ENCODE measurements at places on chromosomes 6 and 20.

DNA sequence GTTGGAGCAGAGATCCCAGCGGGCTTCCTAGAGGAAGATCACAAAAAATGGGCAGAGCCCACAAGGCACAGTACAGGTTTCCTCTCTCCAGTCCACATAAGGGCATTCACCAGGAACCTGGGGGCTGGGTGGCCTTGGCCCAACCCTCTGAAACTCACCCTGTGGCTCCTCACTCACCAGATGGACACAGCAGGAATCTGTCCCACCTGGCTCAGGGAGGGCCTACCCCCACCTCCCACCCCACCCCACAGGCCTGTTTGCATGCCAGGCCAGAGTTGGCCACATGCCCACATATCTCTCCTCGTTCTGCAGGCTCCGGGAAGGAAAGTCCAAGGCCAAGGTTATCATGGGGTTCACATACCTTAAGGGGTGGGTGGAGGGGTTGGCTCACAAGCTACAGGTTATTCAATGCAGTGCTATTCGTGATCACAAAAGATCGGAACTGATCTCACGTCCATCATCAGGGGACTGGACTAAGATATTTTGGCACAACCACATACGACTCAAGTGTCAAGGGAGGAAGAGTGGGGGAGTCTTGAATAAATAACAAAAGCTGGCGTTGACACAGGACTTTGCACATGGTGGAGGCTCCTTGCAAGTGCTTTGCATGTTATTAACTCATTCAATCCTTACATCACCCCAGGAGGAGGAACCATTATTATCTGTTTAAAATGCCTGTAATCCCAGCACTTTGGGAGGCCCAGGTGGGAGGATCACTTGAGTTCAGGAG, 13.0 kb downstream of the RIPOR3 start:
- H3K4me1 ChIP-seq, result no peaks in the 10 kb centered on the region
- H3K27me3 ChIP-seq, result no peaks in the 10 kb centered on the region
- H3K36me3 ChIP-seq, result no peaks in the 10 kb centered on the region
- no peak overlapping the region for H3K27ac ChIP-seq
- H3K4me3 ChIP-seq, result no peak overlapping the region

DNA sequence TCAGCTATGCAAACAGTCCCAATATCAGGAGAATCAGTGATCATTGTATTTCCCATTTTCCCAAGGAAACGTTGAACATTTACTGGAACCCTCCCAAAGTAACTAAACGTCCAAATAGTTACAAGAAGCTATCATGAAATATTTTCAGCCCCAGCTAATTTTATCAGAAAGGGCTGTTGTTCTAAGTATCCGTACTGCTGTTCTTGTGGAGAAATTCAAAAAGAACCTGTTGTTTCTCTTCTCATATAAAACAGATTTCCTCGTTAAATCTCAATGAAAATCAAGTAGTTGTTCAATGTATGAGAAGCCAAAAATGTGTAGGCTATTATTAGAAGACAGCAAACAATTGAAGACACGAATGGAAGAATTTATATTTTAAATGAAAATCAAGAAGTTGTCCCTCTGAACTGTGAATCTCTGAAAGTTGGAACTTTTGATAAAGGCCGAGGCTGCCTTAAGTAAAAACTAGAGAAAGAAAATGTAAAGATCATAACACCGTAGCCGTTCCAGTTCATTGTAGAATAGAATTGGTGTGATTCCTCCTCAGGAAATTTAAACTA, 107.7 kb downstream of the HFE start:
- peak overlapping the region; percentile 75 for H3K4me3 ChIP-seq
- DNase-seq, result peak; percentile 20
- H3K36me3 ChIP-seq, result no peaks in the 10 kb centered on the region
- H3K27me3 ChIP-seq, result no peaks in the 10 kb centered on the region
- H3K4me1 ChIP-seq, result peaks cover 7% of the 10 kb centered on the region

- DNase-seq, result no peak
- no peak overlapping the region for H3K27ac ChIP-seq
- H3K36me3 ChIP-seq, result no peaks in the 10 kb centered on the region
- no peaks in the 10 kb centered on the region for H3K27me3 ChIP-seq
Measured at GRCh38 chr6:157859775-157860504, 36.9 kb downstream of the SNX9 start.

GRCh38 chr6:118709859-118710350, 58.5 kb upstream of the CEP85L start:
- peak overlapping the region; percentile 67 for H3K4me3 ChIP-seq
- no peaks in the 10 kb centered on the region for H3K36me3 ChIP-seq
- peaks cover 63% of the 10 kb centered on the region for H3K4me1 ChIP-seq
- no peaks in the 10 kb centered on the region for H3K27me3 ChIP-seq
- H3K27ac ChIP-seq, result peak overlapping the region; percentile 96

- no peak overlapping the region for H3K4me3 ChIP-seq
- no peaks in the 10 kb centered on the region for H3K4me1 ChIP-seq
- no peak for DNase-seq
- H3K36me3 ChIP-seq, result no peaks in the 10 kb centered on the region
- H3K27me3 ChIP-seq, result no peaks in the 10 kb centered on the region
Measured at GRCh38 chr20:36070451-36070850, 84.1 kb upstream of the EPB41L1 start.

GRCh38 chr6:26270903-26271667, 93.9 kb upstream of the BTN3A2 start:
- H3K4me3 ChIP-seq, result peak overlapping the region; percentile 87
- no peaks in the 10 kb centered on the region for H3K36me3 ChIP-seq
- no peaks in the 10 kb centered on the region for H3K27me3 ChIP-seq
- H3K4me1 ChIP-seq, result 0 out of 2 replicates have a peak, but pooled peaks cover 4% of the 10 kb centered on the region
- peak overlapping the region; percentile 95 for H3K27ac ChIP-seq

DNA sequence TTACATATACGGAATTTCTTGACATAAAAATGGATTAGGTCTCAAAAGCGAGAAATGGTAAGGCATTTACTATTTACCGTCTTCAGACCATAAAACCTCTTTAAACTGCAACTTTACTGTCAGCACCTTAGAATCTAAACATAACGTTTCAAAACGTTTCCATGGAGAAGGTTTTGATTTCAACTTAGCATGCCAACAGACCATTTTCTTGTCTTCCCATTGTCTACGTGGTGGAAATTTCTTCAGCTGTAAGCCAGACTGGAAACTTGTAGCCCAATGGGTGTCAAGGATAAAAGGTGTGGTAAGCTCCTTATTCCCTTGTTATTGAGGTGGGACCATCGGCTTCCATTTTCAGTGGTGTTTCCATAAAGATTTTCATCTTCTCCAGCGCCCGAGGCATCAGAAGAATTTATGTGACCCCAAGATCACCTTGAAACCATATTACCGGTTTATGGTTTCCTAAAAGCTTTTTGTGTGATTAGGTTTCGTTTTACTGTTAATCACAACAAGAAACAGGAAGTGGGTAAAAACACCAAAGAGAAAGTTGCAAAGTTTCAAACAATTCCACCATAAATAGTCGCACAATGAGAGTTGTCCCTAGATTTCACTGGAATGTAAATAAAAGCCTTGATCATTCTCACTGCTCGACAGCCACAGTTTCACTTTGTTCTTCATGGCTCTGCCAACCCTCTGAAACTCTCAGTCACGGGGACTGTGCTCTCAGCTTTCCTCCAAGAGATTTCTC, 63.0 kb upstream of the CD2AP start:
- 0 out of 2 replicates have a peak, but pooled peaks cover 2% of the 10 kb centered on the region for H3K4me1 ChIP-seq
- H3K36me3 ChIP-seq, result no peaks in the 10 kb centered on the region
- H3K27me3 ChIP-seq, result no peaks in the 10 kb centered on the region
- peak overlapping the region; percentile 79 for H3K4me3 ChIP-seq
- DNase-seq, result peak; percentile 72

GRCh38 chr6:15073883-15074465, 171.9 kb upstream of the JARID2 start:
- no peaks in the 10 kb centered on the region for H3K36me3 ChIP-seq
- H3K4me1 ChIP-seq, result no peaks in the 10 kb centered on the region
- no peak overlapping the region for H3K4me3 ChIP-seq
- no peak for DNase-seq
- H3K27me3 ChIP-seq, result no peaks in the 10 kb centered on the region

- H3K36me3 ChIP-seq, result no peaks in the 10 kb centered on the region
- peak; percentile 67 for DNase-seq
- peaks cover 7% of the 10 kb centered on the region for H3K27me3 ChIP-seq
- no peaks in the 10 kb centered on the region for H3K4me1 ChIP-seq
Measured at GRCh38 chr6:53410508-53411258, 61.9 kb upstream of the ELOVL5 start.

GRCh38 chr6:5030596-5031136, 26.8 kb upstream of the RPP40 start:
- no peak overlapping the region for H3K4me3 ChIP-seq
- peaks cover 4% of the 10 kb centered on the region for H3K4me1 ChIP-seq
- DNase-seq, result peak; percentile 92
- H3K36me3 ChIP-seq, result no peaks in the 10 kb centered on the region
- H3K27ac ChIP-seq, result no peak overlapping the region

GRCh38 chr20:52234302-52235045, 42.9 kb upstream of the ZFP64 start:
- DNase-seq, result no peak
- no peak overlapping the region for H3K27ac ChIP-seq
- no peak overlapping the region for H3K4me3 ChIP-seq
- H3K4me1 ChIP-seq, result 0 out of 2 replicates have a peak, but pooled peaks cover 7% of the 10 kb centered on the region

GRCh38 chr6:14200047-14200446, 82.5 kb downstream of the CD83 start:
- H3K27me3 ChIP-seq, result no peaks in the 10 kb centered on the region
- H3K4me1 ChIP-seq, result no peaks in the 10 kb centered on the region
- H3K36me3 ChIP-seq, result no peaks in the 10 kb centered on the region

GRCh38 chr6:11497107-11497506, 40.4 kb upstream of the TMEM170B start:
- H3K27ac ChIP-seq, result no peak overlapping the region
- no peaks in the 10 kb centered on the region for H3K27me3 ChIP-seq
- no peaks in the 10 kb centered on the region for H3K36me3 ChIP-seq
- no peak for DNase-seq

DNA sequence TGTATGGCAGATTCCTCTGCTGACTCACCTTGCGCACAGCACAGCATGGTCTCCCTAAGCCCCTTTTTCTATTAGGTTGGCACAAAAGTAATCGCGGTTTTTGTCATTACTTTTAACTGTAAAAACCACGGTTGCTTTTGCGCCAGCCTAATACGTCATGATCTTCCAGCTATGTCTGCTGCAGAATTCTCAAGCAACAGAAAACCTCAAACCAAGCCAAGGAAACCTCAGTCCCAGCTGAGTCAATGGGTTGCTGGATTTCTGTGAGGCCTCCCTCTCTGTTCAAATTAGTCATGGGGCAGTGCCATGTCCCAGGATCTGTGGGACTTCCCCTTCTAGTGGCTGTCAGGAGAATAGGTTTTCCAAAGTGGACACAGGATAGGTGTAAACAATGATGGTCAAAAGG, 15.7 kb upstream of the ENPP1 start:
- no peak overlapping the region for H3K4me3 ChIP-seq
- H3K36me3 ChIP-seq, result no peaks in the 10 kb centered on the region
- H3K27ac ChIP-seq, result no peak overlapping the region
- peaks cover 25% of the 10 kb centered on the region for H3K4me1 ChIP-seq
- DNase-seq, result peak; percentile 55
- no peaks in the 10 kb centered on the region for H3K27me3 ChIP-seq

GRCh38 chr6:32086661-32087573, 22.2 kb downstream of the TNXB start:
- H3K4me3 ChIP-seq, result no peak overlapping the region
- H3K4me1 ChIP-seq, result peaks cover 35% of the 10 kb centered on the region
- 0 out of 2 replicates have a peak, but pooled peaks cover 14% of the 10 kb centered on the region for H3K27me3 ChIP-seq
- no peak overlapping the region for H3K27ac ChIP-seq

DNA sequence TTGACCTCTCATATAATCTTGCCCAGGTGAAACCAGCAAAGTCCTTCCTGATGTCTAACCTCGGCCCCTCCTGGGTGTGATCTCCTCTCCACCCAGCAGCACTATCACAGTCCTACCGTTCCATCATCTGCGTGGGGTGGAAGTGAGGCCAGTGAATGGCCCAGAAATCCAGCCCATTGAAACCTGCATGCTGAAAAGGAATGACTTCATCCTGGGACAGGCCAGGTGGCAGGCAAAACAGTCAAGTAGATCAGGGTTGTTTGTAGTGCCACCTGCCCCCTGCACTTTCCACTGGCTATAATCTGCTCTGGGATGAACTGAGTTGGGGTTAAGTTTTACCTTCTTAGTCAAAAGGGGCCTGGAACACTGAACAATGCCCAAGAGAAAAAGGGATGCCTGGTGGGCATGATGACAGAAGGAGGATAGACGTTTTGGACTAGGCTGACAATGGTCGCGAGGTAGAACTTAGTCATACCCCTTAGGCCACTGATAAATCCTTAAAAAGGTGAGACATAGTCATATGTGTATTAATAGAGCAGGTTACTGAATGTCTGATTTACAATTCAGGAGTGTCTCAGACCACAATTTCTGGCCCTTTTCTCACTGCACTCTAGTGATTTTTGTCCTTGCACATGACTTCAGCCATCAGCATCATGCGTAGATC, 8.1 kb upstream of the HSP90AB1 start:
- DNase-seq, result no peak
- H3K27ac ChIP-seq, result peak overlapping the region; percentile 82
- no peaks in the 10 kb centered on the region for H3K36me3 ChIP-seq
- H3K27me3 ChIP-seq, result no peaks in the 10 kb centered on the region
- peaks cover 28% of the 10 kb centered on the region for H3K4me1 ChIP-seq

DNA sequence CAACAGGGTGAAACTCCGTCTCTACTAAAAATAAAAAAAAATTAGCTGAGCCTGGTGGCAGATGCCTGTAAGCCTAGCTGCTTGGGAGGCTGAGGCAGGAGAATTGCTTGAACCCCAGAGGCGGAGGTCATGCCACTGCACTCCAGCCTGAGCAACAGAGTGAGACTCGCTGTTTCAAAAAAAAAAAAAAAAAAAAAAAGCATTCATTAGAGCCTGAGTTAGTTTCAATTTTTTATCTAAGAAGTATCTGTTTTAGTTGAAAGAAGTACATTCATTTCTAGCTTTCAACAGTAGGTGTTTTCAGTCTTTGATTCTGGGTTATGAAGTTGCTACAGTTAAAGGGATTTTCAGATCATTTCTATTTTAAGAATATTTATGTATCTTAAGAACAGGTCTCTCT, 42.2 kb downstream of the ZNF292 start:
- no peak overlapping the region for H3K4me3 ChIP-seq
- DNase-seq, result no peak
- no peak overlapping the region for H3K27ac ChIP-seq
- H3K27me3 ChIP-seq, result no peaks in the 10 kb centered on the region
- no peaks in the 10 kb centered on the region for H3K36me3 ChIP-seq

DNA sequence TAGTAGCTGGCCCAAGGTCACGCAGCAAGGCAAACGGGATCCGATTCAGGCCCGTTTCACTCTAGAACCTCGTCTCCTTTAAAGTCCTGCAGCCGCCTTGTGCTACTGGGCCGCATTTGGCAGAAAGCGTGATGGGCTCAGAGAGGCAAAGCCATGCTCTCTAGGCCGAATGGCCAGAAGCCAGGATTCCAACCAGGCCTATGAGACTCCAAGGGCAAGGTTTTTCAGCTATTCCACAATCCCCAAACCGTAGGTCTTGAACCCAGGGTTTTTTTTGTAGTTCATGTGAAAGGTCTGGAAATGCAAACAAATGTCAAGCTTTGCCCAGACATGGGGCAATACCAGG, 174.1 kb downstream of the PREX1 start:
- H3K27ac ChIP-seq, result no peak overlapping the region
- no peaks in the 10 kb centered on the region for H3K4me1 ChIP-seq
- DNase-seq, result no peak
- H3K4me3 ChIP-seq, result no peak overlapping the region
- no peaks in the 10 kb centered on the region for H3K36me3 ChIP-seq
